NCI-H510A (cell line): ENCODE measurements at places on chromosomes 6 and 20.

DNA sequence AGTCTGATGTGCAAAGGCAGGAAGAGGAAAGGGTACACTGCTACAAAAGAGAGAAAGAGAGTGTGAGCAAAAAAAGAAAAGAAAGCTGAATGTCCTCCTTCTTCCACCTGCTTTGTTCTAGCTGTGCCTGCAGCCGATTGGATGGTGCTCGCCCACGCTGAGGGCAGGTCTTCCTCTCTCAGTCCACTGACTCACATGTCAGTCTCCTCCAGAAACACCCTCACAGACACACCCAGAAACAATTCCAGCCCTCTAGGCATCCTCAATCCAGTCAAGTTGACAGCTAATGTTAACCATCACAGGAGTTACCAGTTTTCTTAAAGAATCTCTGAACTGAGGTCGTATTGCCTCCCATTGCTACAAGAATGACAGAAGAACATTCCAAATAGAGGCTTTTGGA, 411.9 kb upstream of the SASH1 start:
- DNase-seq = no peak

DNA sequence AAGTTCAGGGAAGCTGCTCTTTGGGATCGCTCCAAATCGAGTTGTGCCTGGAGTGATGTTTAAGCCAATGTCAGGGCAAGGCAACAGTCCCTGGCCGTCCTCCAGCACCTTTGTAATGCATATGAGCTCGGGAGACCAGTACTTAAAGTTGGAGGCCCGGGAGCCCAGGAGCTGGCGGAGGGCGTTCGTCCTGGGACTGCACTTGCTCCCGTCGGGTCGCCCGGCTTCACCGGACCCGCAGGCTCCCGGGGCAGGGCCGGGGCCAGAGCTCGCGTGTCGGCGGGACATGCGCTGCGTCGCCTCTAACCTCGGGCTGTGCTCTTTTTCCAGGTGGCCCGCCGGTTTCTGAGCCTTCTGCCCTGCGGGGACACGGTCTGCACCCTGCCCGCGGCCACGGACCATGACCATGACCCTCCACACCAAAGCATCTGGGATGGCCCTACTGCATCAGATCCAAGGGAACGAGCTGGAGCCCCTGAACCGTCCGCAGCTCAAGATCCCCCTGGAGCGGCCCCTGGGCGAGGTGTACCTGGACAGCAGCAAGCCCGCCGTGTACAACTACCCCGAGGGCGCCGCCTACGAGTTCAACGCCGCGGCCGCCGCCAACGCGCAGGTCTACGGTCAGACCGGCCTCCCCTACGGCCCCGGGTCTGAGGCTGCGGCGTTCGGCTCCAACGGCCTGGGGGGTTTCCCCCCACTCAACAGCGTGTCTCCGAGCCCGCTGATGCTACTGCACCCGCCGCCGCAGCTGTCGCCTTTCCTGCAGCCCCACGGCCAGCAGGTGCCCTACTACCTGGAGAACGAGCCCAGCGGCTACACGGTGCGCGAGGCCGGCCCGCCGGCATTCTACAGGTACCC, at the start of gene ESR1:
Gene ESR1, plus strand, starts transcription at position 170 of the 858 bp plus-strand sequence. Its CDS starts 231 bp downstream, at position 401.
- DNase-seq = no peak

DNA sequence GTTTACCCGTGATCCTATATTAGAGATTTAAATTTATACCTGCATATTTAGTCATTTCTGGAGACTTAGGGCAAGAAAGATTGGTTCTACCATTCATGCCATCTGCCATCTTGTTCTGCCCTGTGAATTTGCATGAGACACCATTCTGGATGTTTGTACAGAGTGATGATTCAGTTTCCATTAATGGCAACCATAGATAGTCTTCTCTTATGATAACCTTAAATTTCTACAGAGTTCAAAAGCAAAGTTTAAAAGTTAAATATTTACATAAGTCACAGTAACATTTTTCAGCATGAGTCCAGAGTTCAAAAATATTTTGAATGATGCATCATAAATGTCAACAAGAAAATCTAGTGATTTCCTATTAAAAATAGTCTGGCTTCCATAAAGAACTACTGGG, 23.2 kb downstream of the PLCB1 start:
- DNase-seq = no peak

GRCh38 chr6:36961441-36962435, 7.2 kb downstream of the PI16 start:
- no peak for DNase-seq

GRCh38 chr6:96520171-96521115, 1.2 kb upstream of the UFL1 start:
- DNase-seq = no peak

DNA sequence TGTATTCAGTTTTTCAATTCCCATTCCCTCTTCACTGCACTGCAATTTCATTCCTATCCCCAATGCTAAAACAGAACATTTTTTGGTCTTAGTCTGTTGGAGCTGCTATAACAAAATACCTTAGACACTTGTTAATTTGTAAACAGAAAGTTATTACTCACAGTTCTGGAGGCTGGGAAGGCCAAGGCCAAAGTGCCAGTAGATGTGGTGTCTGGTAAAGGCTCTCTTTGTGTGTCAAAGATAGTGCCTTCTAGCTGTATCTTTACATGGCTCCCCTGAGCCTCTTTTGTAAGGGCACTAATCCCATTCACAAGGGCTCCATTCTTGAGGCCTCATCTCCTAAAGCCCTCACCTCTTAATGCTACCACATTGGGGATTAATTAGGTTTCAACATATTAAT, 40.0 kb downstream of the PHIP start:
- DNase-seq = no peak

DNA sequence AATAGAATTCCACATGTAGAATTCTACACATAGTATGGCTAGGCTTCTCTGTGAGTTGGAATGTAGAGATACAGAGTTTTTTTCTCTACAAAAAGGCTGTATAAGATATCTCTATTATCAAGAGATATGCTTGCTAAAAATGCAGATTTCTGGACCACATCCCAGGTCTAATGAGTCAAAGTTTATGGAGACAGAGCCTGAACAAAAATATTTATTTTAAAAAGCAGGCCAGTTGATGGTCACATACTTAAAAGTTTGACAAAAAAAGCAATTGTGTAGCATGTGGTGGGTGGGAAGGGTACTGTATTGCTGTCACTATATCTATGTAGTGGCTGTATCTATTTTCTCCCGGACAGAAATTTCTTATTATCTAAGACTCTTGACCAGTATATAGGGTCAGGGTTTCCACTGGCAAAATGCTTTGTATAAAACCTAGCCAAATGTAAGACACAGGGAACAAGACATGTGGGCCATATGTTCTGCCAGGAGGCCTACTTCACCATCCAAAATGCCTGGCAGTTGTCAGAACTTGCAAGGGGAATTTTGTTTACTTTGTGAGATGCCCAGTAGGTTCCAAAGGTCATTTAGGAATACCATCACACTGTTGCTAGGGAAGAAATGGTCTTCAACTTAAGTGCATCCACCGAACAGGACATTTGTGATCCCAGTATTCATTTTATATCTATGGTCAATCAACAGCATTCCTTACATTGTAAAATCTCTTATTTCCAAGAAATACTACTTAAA, 60.6 kb downstream of the SHPRH start:
- DNase-seq = no peak

GRCh38 chr6:140915551-140915950, 1217.2 kb upstream of the GJE1 start:
- DNase-seq = no peak

GRCh38 chr20:41978246-41978790, 360.1 kb upstream of the CHD6 start:
- DNase-seq = no peak

DNA sequence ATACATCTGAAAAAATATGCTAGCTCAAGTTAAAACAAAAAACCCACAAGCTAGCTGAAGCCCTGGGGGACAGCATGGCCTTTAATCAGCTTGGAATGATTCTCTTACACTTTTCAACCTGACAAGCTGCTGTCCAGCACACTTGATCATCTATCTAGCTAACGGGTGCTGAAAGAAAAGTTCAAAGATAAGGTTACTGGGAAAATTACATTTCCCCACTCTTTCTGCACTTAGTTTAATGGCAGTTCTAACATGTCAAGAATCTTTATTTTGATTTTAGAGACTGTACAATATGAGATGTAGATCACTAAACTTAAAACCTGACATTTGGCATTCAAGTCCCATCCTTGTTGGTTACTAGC, 53.4 kb downstream of the STK4 start:
- no peak for DNase-seq

GRCh38 chr6:3615391-3616380, 135.8 kb downstream of the PXDC1 start:
- DNase-seq = no peak

DNA sequence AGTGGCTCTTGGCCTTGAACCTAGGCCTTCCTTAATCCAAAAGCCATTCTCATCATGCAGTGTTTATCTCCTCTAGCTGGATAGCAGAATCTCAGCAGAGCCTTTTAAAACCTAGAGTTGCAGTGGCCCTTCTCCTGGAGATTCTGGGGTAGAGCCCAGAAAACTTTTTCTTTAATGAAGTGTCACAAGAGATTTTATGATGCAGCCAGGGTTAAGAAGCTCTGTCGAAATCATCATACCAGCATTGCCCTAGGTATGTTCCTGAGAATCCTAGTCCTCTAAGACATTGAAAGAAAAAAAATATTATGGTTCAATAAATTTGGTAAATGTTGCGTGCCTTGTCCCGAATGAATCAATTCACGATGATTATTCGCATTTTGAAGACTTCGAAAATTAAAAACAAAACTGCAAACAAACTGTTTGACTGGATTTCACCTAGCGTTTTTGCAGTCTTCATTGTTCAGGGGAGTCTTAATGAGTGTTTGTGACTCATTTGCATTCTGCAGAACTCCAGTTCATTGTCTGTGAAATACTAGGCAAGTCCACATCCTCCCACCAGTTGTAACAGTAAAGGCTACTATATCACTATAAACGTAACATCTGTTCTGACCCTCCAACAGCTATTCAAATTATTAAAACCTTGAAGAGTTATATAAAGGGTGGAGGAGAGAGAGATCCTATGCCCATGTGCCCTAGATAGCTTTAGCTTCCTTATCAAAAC, 198.6 kb downstream of the UST start:
- no peak for DNase-seq

GRCh38 chr6:28953039-28953584, 29.3 kb upstream of the TRIM27 start:
- DNase-seq = no peak
